ENCODE measurements at places on chromosomes 12 and 14. TPM values are rescaled to one million over a fixed set of nuclear protein-coding genes. Genes with fewer than 3 reads are reported as not detected.

DNA sequence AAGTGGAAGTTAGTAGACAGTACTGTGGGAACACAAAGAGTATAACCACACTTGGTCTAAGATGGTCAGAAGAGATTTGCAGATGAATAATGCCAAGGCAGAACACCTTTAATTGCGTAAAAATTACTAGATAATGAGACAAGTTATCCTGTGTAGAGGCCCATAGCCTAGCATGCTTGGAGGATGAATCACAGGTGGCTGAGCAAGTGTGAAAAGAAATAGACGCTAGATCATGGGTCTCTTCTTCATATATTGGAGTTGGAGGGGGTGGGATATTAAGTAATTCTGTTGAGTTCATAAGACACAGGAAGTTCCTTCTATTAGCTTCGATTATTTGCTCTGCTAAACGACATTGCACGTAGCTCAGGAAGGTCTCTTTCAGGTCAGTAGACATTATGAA lies 454.3 kb upstream of the LMO3 start:
- H3K27me3 ChIP-seq: no peaks in the 10 kb centered on the region
- DNase-seq: no peak
- H3K27ac ChIP-seq: no peak overlapping the region

DNA sequence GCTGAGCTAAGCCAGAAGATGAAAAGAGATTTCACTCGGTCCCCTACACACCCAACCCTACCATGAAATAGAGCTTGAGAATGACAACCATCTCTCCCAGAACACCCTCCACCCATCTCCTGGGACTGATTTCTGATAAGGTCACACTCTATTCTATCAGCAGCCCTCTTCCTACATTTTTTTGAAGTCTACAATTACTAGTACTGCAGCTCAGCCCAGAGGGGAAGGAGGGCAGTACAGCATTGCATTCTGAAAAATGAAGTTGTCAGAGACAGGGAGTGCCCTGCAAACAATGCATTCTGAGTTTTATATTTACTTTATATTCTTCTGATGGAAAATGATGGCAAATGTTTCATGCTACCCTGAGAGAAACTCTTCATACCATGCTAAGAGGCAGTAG lies 318.5 kb downstream of the BCAT1 start:
- no peak overlapping the region for H3K4me3 ChIP-seq
- H3K27ac ChIP-seq: no peak overlapping the region
- no peaks in the 10 kb centered on the region for H3K36me3 ChIP-seq
- no peak for DNase-seq

GRCh38 chr14:102695167-102695555 lies 82.1 kb upstream of the TRAF3 start:
- DNase-seq: no peak
- H3K4me1 ChIP-seq: peaks cover 23% of the 10 kb centered on the region
- H3K27me3 ChIP-seq: no peaks in the 10 kb centered on the region
- no peak overlapping the region for H3K27ac ChIP-seq
- H3K36me3 ChIP-seq: no peaks in the 10 kb centered on the region
- H3K4me3 ChIP-seq: no peak overlapping the region

DNA sequence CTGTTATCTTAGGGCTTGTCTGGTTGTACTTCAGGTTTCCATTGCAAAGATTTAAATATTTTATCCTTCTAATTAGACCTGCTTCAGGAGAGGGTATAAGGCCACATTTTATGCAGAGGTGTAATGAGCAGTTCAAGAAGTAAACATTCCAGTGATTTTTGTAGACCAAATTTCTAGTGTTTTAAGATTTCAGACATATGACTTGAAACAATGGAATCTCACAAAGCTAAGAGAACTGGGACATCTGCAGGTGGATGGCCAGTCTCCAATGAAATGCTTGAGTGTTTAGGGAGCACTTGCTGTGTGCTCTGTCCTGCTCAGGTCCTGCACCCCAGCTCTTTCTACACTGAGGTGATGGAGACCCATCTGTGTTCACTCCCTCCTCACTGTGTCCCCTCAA lies 7.9 kb downstream of the C14orf132 start:
- peaks cover 6% of the 10 kb centered on the region for H3K4me1 ChIP-seq
- H3K27me3 ChIP-seq: no peaks in the 10 kb centered on the region
- H3K36me3 ChIP-seq: no peaks in the 10 kb centered on the region
- peak; percentile 15 for DNase-seq

GRCh38 chr12:12909995-12910420 lies 18.6 kb downstream of the GPRC5A start:
- DNase-seq: no peak
- H3K4me1 ChIP-seq: peaks cover 6% of the 10 kb centered on the region
- H3K27ac ChIP-seq: no peak overlapping the region
- no peaks in the 10 kb centered on the region for H3K27me3 ChIP-seq

DNA sequence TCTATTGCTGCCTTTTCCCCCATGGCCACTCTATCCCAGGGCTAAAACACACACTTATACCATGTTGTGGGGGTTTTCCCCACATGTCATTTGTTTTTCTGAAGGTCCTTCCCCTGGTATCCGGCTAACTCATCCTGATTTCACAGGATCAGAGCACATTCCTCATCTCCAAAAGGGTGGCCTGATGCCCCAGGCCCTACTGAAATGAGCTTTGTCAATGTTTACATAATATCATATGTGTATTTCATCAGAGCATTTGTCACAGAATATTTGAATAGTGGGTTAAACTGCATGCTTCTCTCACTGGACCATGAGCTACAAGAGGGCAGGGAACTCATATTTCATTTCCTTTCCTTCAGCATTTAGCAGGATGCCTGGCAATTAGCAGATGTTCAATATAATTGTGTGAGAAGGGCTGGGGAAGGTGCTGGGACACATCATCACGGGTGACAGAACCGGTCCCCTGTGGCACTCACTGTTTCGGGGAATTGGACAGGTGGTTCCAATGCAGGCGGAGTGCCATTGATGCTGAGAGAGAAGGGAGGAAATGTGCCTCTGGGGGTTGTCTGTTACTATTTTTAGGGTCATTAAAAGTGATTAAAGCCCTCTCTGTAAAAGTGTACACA lies 26.8 kb downstream of the EMP1 start:
- H3K4me3 ChIP-seq: peak overlapping the region; percentile 20
- no peaks in the 10 kb centered on the region for H3K27me3 ChIP-seq
- peak overlapping the region; percentile 88 for H3K27ac ChIP-seq
- DNase-seq: peak; percentile 88

DNA sequence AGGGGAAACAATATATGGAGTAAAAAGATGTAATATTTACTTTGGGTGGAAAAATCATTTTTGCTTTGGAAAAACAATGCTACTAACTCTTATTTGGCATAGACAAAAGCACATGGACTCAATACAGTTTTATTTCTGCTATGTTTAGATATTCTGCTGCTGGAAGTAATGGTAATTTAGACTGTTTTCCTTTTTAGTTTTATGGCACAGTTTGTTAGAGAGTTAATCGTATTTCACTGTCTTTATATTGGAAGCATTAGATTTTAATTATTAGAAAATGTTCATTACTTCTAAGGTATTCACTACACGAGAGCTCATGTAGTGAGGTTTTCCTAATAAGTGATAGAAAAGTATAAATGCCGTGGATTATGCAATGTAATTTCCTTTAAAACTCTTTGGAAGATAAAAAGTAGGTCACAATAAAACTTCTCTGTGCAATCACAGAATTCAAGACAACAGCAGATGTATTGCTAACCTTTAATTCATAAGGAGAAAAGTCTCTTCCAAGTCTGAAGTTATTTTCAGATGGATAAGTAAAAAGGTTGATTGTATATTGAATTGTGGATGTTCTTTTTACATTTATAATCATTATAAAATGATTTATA lies 851.8 kb downstream of the TMTC2 start:
- DNase-seq: no peak
- H3K27ac ChIP-seq: no peak overlapping the region
- no peaks in the 10 kb centered on the region for H3K27me3 ChIP-seq
- H3K4me1 ChIP-seq: no peaks in the 10 kb centered on the region
- H3K36me3 ChIP-seq: no peaks in the 10 kb centered on the region
- no peak overlapping the region for H3K4me3 ChIP-seq

The TUNAR gene
- polyA plus RNA-seq: not detected

DNA sequence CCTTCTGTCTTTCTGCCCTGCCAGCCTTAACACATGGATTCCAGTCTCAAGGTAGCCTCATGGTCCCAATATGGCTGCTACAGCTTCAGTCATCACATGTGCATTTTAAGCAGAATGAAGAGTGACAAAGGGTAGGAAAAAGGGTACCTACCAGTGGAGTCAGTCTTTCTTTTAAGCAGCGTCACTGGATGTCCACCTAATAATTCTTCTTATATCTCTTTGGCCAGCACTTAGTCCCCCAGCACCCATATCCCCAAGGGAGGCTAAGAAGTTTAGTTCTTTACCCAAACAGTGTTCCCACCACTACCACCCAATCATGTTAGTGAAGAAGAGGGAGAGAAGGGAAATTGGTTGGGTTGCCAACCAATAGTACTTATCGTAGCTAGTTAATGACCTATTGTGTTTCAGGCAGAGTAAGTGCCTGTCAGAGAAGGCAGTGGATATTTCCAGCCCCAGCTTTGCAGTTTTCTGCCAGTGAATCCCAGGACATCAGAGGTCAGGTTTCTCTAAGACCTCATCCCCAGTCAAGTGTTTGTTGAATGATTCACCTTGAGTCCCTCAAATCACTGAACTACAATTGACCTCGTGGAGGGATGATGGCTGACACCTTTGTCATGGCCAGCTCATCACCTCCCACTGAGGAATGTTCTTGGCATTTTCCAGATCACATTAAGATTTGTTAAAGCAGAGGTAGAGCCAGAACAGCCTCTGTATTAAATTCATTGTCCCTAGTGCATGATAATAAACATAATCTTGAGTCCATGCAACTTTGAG lies 250.9 kb upstream of the CRY1 start:
- no peak overlapping the region for H3K27ac ChIP-seq
- no peaks in the 10 kb centered on the region for H3K36me3 ChIP-seq
- no peak overlapping the region for H3K4me3 ChIP-seq
- H3K4me1 ChIP-seq: peaks cover 17% of the 10 kb centered on the region
- no peaks in the 10 kb centered on the region for H3K27me3 ChIP-seq
- peak; percentile 71 for DNase-seq

GRCh38 chr14:95500772-95501401 lies 15.6 kb downstream of the SYNE3 start:
- peak overlapping the region; percentile 22 for H3K27ac ChIP-seq
- DNase-seq: peak; percentile 96
- no peaks in the 10 kb centered on the region for H3K36me3 ChIP-seq
- H3K27me3 ChIP-seq: no peaks in the 10 kb centered on the region
- no peak overlapping the region for H3K4me3 ChIP-seq

The BIN2 gene
- polyA plus RNA-seq: not detected

- DNase-seq: no peak
- H3K4me3 ChIP-seq: no peak overlapping the region
- H3K36me3 ChIP-seq: peaks cover 18% of the 10 kb centered on the region
- H3K4me1 ChIP-seq: peaks cover 6% of the 10 kb centered on the region
- H3K27ac ChIP-seq: no peak overlapping the region
Measured at GRCh38 chr12:132075714-132076553, 68.2 kb downstream of the DDX51 start.

DNA sequence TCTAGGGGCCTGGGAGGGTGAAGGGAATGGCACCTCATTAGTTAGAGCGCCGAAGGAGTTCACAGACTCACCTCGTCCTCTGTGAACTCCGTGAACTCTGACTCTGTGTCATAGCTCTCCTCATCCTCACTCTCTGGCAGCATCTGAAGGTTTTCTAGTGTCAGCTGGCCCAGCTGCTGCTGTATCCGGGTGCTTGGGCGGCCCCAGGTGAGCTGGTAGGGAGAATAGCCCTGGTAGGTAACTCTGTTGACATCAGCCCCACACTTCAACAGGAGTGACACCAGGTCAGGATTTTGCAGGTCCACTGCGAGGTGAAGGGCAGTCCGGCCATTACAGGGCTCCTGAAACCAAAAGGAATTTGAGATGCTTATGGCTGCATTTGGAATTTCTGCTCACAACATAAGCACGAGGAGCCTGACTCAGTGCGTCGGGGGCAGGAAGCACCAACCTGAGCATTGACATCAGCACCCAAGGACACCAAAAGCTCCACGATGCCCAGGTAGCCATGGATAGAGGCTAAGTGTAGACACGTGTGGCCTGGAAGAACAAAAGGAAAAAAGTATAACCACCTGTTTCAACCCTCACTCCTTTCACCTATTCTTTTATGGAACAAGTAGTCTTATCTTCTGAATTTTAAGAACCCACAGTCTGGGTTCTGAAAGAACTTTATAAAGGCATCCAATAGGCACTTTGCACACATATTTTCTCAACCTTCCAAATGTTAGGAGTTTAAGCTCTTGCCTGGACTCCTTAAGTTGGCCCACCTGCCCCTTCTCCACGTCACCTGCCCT lies 2.0 kb downstream of the NFKBIA start:
- H3K4me1 ChIP-seq: peaks cover 27% of the 10 kb centered on the region
- DNase-seq: peak; percentile 50
- peaks cover 32% of the 10 kb centered on the region for H3K36me3 ChIP-seq

DNA sequence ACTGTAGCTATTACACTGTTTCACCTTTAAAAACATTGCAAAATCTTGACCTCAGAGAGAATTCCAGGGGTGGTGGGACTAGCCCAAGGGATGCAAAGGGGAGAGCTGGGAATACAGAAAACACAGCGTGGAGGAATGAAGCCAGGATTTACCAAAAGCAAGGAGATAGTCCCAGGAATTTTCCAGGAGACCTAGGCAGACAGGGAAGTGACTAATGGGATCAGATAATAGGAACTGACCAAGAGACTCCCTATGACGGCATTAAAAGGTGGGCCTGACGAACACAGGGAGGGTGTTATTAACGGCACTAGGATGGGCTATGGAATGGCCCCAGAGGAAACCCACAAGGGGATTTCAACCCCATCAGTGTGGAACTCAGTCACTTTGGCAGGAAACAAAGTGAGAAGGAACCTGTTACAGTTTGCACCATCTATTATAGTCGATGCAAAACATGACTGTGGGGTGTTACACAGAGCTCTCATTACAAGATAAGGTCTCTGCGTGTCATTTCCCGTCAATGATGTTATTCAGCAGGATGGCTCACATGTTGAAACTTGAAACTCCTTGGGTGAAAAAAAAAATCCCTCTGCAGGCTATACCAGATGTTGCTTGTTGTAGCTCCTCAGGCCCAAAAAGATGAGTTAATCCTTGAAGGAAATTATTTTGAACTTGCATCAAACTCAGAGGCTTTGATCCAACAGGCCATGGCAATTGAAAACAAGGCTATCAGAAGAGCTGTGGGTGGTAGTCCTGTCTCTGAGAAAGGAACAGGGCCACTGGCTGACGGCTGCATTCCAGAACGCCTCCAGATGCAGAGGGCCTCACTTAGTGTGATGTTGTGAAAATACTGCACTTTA lies 58.7 kb downstream of the DRAM1 start:
- DNase-seq: peak; percentile 97
- no peaks in the 10 kb centered on the region for H3K36me3 ChIP-seq
- H3K4me3 ChIP-seq: peak overlapping the region; percentile 40
- H3K4me1 ChIP-seq: peaks cover 49% of the 10 kb centered on the region

The TSHR gene
- not detected for polyA plus RNA-seq

- H3K4me1 ChIP-seq: no peaks in the 10 kb centered on the region
- DNase-seq: no peak
- H3K27ac ChIP-seq: no peak overlapping the region
- H3K27me3 ChIP-seq: no peaks in the 10 kb centered on the region
- H3K4me3 ChIP-seq: no peak overlapping the region
Measured at GRCh38 chr14:64940336-64940910, 2.1 kb downstream of the GPX2 start.
